ENCODE measurements at places on chromosomes 1 and 21.
A peak's percentile ranks its signal among the peaks of the same experiment; 100 is the strongest.

- no peak for DNase-seq
Observed at GRCh38 chr1:187665483-187665882, 836.7 kb downstream of the PLA2G4A start.

GRCh38 chr1:201711811-201712210 is 117.1 kb upstream of the IPO9 start:
- no peak for DNase-seq

- no peak for DNase-seq
Observed at GRCh38 chr1:170694172-170694926, 30.4 kb downstream of the PRRX1 start.

GRCh38 chr1:185314411-185314810 is 2.6 kb downstream of the IVNS1ABP start:
- DNase-seq, result no peak

- no peak for DNase-seq
Observed at GRCh38 chr21:43590194-43590593, 69.1 kb downstream of the HSF2BP start.

- DNase-seq, result no peak
Observed at GRCh38 chr1:216847397-216848036, 124.3 kb upstream of the ESRRG start.

- no peak for DNase-seq
Observed at GRCh38 chr1:5513179-5513578, 479.0 kb downstream of the NPHP4 start.

DNA sequence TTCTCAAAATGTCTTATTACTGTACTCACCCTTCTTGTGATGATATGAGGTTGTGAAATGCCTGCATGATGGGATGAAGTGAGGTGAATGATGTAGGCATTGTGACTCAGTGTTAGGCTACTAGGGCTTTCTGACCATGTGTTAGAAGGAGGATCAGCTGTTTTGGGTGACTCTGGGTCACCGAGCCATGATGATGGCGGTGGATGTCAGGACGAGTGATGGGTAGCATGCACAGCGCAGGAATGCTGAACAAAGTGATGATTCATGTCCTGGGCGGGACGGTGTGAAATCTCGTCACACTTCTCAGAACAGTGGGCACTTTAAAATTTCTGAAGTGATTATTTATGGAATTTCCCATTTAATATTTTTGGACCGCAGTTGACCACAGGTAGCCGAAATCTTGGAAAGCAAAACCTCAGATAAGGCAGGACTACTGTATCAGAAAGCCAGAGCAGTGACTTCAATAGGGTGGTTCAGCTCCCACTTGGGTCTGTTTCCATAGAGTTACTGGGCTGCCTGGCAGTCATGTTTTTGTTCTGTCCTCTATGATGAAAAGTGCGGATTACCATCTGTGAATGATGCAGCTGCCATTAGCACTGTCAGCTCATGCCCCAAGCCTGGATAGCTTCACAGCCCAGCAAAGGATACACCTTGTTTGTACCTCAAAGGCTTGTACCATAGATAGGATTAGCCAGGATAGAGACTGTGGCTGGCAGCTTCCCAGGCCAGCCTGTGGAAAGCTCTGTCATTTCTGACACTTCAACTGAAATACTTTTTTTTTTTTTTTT is 26.6 kb downstream of the IL6R start:
- no peak for DNase-seq

GRCh38 chr1:226310245-226310540 is 1.2 kb upstream of the LIN9 start:
- no peak for DNase-seq

- DNase-seq, result no peak
Observed at GRCh38 chr1:40633931-40634376, 31.5 kb downstream of the RIMS3 start.

DNA sequence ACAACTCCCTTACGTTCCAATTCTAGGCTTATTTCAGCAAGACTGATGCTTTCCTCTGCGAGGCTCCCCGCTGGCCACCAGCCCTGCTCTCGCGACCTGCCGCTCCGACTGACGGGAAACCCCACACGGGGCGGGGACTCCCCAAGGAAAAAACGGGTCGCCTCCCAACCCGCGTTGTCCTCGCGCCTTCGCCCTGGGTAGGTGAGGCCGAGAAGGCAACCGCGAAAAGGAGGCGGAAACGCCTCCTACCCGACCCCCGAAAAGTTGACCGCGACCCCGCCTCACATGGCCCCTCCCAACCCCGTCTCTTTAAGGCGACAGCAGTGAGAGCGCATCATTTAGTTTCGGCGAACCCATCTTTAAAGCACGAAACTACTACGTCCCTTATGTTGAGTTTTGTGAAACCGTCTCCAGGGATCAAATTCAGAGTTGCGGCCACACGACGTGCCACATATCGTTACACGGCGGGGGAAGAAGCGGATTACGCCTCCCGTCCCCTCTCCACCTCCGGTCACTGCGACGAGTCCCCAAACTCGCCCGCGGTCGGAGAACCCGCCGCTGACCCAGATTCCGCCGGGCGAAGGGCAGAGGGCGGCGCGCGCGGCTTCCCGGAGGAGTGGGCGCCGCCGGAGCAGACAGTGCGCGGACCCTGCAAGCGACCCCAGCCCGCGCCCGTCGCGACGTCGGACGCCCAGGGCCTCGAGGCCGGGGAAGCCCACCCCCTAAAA is 1.2 kb downstream of the ANP32E start:
- peak; percentile 75 for DNase-seq
